ENCODE measurements at places on chromosomes 3 and 15.

GRCh38 chr15:63672369-63672768 lies 75.2 kb downstream of the FBXL22 start:
- DNase-seq = no peak

GRCh38 chr3:182936918-182937285 lies 43.4 kb downstream of the DCUN1D1 start:
- DNase-seq = no peak

- no peak for DNase-seq
These were observed 51.0 kb upstream of the SPSB4 start for GRCh38 chr3:141000027-141000663.

- DNase-seq = no peak
These were observed 148.5 kb downstream of the OSBPL10 start for GRCh38 chr3:31832551-31832950.

DNA sequence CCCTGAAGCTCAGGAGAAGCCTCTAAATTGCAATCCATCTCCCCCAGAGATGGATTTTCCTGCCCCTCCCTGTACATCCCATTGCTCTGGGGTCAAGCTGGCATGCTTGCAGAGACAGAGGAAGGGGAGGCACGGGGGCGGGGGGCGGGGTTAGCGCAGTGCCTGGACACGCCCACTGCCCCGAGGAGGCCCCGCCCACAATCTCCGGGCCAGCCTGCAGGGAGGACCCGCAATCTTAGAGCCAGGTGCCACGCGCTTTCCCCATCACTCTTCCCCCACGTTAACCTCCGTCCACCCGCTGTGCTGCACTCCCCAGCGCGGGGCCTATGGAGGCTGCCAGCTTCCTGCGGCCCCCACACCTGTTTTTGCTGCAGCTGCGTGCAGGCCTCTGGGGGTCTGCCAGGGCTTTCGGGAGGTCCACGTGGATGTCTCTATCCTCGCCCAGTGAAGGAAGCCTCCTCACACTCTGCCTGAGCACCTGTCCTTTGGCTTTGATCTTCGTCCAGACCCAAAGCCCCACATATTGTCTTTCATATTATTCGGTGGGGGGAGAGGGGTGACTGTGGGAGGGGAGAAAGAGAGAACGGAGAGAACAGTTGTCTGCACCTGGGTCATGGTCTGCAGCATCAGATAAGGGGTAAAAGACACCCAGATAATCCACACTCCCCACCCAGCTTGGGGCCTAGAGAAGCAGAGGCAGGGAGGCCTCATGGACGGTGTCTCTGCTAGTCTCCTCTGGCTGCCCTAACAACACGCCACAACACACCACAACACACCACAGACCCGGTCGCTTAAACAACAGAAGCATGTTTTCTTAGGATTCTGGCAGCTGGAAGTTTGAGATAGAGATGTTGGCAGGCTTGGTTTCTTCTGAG lies 118.0 kb upstream of the MEF2A start:
- DNase-seq = no peak

- DNase-seq = no peak
These were observed 59.9 kb downstream of the IGF2BP2 start for GRCh38 chr3:185764980-185765370.

DNA sequence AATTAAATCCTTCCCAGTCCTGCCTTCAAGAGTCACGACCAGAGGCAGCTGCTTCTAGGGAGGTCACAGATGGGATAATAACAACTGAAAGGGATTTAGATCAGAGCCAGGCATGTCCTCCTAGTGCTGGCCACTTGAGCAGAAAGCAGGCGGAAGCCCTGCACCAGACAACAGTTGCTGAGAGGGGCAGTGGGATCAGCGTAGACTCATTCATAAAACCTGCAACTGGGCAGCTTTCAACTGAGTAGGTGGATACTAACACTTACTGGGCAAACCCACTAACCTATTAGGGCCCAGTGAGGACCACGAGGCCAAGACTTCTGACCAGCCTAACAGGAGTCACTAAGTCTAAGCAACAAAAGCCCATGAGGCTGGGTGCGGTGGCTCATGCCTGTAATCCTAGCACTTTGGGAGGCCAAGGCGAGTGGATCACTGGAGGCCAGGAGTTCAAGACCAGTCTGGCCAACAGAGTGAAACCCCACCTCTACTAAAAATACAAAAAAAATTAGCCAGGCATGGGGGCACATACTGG lies 67.0 kb downstream of the DAPK2 start:
- no peak for DNase-seq

DNA sequence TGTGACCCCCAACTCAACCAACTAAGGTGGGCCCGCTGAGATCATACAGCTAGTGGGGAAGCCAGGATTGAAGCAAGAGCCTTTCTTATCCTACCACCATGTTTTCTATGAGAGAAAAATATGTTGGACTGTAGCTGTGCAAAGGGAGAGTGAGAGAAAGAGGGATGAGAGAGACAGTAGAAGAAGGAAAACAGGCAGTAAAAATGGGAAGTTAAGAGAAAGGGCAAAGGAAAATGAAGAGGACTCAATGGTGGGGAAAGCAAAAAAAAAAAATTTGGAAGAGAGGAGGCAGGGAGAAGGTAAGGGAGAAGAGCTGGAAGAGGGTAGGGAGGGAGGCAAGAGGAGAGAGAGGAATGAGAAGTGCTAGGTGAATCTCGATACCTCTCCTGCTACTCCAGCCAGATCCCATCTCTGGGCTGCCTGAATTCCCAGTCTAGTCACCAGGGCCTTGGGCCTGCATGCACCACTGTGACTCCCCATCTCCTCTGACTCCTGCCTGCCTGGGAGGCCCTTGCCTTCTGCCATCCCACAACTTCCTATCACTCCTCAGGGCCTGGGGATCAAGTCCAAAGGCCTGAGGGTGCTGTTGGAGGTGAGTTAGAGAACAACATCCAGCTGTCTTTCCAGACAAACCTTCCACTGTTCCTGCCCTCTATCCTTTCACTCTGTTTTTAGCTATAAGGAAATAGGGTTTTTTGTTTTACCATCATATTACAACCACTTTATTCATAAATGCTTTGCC lies 15.7 kb downstream of the FAM81A start:
- no peak for DNase-seq

DNA sequence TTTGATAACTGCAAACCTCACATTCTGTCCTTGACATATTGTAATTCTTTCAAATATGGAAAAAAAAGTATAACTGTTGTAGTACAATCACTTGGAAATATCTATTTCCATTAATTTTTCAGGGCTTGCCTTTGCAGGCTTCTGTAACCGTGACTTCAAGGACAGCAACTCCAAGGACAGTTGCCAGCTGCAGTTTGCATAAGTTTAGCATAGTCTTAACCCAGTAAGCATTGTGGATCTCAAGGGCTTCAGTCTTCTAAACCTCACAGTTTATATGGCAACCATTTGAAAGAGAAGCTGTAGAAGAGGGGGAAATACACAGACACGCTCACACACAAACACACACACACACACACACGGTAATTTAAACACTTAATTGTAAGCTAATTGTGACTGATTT lies 112.8 kb upstream of the GPR149 start:
- no peak for DNase-seq

DNA sequence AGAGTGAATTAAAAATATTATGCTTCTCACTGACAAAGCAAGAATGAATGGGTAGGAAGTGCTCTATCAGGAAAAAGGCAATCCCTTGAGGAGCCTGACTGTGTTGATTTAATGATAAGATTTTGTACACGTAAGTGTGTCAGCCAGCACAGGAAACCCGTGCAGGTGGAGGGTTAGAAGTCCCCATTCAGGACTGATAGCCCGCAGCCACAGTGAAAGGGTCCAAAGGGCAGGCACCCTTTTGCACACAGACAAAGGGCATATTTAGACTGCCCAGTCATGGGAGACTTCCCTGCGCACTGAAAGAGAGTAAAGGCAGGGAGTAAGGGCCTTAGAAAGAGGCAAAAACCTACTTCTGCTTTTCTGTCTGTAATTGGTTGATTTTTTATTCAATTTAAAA lies 26.4 kb upstream of the SKIL start:
- DNase-seq = no peak

DNA sequence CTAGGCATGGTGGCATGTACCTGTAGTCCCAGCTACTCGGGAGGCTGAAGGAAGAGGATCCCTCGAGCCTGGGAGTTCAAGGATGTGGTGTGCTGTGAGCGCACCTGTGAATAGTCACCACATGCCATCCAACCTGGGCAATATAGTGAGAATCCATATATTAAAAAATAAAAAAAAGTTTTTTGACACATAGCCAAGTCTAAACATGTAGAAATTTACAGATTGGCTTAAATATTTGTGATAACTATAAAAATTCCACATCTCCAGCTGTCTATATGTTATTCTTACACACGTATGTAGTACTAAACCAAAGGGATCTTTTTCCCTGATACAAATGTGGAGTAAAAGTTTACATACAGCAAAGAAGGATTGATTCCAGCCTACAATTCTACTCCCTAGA lies 119.7 kb downstream of the CNTN4 start:
- no peak for DNase-seq

DNA sequence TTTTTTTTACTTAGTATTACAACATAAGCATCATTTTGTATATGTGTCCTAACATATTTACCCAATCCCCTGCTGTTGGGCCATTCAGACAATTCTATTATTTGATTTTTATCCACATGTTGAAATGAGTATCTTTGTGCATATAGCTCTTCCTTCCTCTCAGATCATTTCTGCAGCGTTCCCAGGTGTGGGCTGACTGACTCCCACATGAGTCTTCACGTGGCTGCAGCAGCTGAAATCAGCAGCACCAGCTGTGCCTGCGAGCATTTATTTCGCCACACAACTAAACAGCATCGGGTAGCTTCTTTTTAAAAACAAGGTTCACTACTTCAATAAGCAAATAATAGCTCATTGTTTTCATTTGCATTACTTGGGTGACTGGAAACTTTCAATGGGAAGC lies 44.5 kb upstream of the PDE8A start:
- DNase-seq = no peak

DNA sequence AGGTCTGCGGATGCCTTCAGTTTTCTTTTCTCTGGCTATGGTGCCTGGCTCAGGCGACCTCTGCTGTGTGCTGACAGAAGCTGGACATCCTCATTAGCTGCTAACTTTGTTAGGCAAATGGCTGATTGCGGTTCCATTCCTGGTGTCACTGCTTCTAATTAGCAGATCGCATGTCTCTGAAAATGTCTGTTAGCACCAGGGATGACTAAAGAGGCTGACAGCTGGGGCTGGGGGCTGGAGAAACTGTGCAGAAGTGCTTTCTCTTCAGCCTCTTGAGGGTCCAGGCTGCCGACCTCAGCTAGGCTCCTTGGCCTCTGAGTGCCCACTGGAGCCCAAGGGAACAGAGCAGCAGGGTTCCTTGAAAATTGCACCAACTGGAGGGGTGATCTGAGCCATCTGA lies 39.3 kb downstream of the CHCHD6 start:
- no peak for DNase-seq

- DNase-seq = no peak
These were observed 212.4 kb downstream of the CHL1 start for GRCh38 chr3:409011-409410.
